ENCODE measurements at places on chromosomes 16 and 17.

DNA sequence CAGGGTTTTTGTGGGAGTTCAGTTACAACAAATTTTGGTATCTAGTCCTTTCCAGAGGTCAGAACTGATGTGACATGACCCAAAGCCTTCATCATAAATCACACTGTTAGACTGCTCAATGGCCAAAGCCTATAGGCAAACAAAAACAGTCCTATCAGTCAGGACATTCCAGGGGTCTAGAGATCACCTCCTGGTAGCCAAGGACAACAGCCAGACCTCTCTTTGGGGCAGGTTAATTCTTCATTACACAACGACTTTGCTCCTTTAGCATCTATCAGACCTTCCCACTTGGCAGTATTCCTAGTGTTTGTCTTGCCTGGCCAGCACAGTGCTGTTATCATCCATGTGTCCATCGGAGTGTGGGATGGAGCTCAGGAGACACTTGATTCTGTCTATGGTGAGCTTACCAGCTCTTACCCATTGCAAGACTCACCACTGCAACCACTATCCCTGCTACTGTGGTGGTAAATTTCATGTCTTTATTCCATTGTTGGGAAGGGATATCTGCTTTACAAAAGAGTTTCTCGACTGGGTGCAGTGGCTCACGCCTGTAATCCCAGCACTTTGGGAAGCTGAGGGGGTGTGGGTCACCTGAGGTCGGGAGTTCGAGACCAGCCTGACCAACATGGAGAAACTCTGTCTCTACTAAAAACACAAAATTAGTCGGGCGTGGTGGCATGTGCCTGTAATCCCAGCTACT lies 95.5 kb upstream of the DHX40 start:
- DNase-seq = no peak

- DNase-seq = no peak
Measured at GRCh38 chr16:57688487-57688986, 6.1 kb upstream of the DRC7 start.

DNA sequence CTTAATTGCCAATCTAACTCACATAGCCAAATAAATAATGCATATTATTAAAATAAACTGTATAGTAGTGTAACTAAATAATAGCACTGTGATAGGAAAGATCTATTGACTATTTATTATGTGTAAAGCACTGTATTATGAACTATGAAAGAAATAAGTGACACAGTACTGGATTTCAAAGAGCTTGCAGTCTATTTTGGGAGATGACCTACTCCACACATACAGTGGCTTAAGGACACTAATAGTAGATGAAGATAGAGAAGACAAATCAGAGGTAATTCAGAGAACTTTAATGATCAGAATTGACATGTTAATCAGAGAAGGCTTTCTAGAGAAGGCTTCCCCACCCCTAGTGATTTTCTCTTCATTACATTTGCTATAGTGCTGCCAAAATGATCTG lies 14.6 kb downstream of the LASP1NB start:
- DNase-seq = no peak

DNA sequence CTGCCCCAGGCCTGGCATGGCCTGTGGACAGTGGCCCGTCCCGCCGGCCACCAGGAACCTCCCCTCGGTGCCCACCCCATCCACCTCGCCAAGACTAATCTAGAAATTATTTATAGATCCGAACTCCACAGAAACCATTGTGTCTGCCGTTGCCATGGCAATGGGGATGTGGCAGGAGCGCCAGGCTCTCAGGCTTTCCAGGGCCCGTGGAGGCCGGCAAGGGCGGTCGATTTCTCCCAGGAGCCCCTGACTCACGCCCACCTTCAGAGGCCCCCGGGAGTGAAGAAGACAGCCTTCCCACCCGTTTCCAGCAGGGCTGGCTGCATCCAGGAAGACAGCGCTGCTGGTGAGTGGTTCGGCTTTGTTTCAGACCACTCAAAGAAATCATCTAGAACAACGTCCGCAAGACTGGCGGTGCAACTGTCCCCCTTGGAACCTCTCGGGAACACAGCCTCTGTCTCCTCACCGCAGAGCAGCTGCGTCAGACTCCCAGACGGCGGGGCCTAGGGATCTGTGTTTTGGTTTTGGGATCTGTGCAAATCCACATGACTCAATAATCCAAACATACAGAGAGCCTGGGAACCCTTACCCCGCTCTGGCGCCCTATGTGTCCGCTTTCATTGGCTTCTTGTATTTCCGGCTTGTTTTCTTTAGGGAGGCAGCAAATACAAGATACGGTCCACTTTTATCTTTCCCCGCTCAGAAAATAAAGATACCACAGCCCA lies 48.5 kb upstream of the ZCCHC14 start:
- DNase-seq = no peak

DNA sequence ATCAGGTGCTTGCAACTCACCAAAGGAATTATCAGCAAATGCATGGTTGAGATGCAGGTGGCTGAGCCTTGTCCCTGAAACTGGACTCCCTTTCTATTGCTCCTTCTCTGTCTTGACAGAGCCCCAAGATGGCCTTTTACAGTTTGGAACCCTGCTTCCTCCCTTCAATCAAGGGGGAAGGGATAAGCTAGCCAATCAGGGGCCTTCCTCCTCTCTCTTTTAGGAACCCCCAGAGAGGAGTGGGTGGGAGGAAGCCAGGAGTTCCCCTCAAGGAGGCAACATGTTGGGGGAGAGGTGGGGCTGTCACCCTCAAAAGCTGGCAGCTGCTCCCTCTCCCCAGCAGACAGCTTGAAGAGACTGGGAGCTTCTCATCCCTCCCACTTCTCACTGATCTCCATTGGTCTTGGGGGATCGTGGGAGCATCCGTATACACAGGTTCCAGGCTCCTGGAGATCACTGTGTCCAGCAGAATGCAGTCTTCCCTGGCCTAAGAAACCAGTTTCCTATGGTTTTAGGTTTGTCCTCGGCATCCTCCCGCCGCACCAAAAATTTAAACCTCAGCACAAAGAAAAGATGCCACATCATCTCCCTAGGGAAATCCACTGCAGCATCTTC lies 7.2 kb downstream of the RASL10B start:
- no peak for DNase-seq

DNA sequence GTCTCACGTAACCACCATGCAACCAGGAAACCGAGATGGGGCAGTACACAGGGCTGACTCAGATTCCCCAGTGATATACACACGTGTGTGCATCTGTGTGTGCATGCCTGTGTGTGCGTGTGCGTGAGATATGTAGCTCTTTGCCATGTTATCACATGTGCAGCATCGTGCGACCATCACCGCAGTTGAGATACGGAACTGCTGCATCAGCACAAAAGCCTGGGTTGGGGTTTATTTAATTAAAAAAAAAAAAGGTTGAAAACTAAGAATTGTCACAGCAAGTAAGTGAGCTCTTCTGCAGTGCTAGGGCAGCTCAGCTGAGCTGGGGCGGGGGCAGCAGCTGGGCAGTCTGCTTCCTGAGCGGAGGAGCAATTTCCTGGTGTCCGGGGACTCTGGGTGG lies 152.5 kb downstream of the RBFOX3 start:
- no peak for DNase-seq

- DNase-seq = no peak
Measured at GRCh38 chr17:11486868-11487310, 111.4 kb upstream of the DNAH9 start.

- DNase-seq = no peak
Measured at GRCh38 chr17:73248532-73248931, 13.1 kb downstream of the CPSF4L start.

- DNase-seq = no peak
Measured at GRCh38 chr17:56739776-56740175, 93.9 kb downstream of the C17orf67 start.

DNA sequence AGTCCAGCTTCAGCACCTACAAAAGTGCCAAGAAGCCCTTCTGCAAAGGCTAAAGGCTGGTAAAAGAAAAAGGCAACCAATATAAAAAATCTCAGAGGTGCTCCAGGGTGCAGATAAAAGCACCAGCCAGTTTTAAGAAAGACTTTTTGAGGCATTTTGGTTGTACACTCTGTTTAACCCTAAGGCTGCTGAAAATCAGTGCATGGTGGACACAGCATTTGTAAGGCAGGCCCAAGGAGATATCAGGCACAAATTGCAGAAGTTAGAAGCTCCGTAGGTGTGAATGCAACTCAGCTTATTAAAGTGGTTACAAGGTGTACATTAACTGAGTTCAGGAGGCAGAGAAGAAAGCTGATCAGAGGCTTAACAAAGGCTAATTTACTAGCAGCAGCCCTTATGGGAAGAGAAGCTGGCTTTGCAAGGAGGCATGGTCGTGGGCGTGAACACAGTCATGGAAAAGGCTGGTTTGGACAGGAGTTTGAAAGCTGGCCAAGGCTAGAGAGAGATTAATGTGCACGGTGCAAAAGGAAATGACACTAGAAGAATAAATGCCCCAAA lies 21.1 kb downstream of the ACSM1 start:
- no peak for DNase-seq

- no peak for DNase-seq
Measured at GRCh38 chr16:4454623-4455022, 19.8 kb downstream of the NMRAL1 start.

GRCh38 chr16:77219437-77219836 lies 20.2 kb downstream of the SYCE1L start:
- no peak for DNase-seq

DNA sequence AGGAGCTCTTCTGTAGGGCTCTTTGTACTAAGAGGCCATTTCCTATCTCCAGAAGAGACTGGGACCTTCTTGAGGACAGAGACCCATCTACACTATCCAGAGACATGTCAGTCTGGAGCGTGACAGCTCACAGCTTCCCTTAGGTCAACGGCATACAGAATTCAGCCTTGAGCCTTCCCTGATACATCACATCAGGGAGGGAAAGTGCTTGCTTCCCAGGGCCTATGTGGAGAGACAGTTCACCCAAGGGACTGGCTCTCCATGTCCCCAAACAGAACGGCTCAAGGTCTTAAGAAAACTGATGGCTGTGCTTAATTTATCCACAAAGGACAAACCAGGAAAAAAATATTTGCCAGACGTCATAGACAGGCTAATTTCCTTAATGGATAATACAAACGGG lies 7.7 kb downstream of the CENPV start:
- DNase-seq = no peak

DNA sequence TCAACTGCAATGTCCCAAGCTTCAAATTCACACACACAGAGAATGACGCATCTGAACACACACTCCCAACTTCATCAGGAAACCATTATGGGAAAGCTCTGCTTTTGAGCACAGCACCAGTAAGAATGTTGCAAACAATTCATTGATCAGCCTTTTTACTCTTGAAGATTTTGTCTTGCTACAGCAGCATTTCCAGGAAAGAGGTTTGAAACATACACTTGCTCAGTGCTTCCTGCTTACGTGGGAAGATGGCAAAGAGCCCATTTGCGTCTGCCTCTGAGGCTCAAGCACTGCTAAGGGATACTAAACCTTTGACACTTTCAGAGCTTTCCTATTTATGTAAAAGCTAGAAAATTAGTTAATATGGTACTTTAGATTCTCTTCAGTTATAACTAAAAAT lies 77.2 kb upstream of the MON1B start:
- no peak for DNase-seq

- no peak for DNase-seq
Measured at GRCh38 chr16:25494292-25494691, 197.5 kb upstream of the HS3ST4 start.

GRCh38 chr16:66493490-66494401 lies 56.2 kb downstream of the TK2 start:
- DNase-seq = no peak

GRCh38 chr17:73586921-73587602 lies 57.2 kb downstream of the SDK2 start:
- DNase-seq = peak; percentile 27

GRCh38 chr16:1580956-1581355 lies 30.9 kb downstream of the IFT140 start:
- DNase-seq = no peak

DNA sequence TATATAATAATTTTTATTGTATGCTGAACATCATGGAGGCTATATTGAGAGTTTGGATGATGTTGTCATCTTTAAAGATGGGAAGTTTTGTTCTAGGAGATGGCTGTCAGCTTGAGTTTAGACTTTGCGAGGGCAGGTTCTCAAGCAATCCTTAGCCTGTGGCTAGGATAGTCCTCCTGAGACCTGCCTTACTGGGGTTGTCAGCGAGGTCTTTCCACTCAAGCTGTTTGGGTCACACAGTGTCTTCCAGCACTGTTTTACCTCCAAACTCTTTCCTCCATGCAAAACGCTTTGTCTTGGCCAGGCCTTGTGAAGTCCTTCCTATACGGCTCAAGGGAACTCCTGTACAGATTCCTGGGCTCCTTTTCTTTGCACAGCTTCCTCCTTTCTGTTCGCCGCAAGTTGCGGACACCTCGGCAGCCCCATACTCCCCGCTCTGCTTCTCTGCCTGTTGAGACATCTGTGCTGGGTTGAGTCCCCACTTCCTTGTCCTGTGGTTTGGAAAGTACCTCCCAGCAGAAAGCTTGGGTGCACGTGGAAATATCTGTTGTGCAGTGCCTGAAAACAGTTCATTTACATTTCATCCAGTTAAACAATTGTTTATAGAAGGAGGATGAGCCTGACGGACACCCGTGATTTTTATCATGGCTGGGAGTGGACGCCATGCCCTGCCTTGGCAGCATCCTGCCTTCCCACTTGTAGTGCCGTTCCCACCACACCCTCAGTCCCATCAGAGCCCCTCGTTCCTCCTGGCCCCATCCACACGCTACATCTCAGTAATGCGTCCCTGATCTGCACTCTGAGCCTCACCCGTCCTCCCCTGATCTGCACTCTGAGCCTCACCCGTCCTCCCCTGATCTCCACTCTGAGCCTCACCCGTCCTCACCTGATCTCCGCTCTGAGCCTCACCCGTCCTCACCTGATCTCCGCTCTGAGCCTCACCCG lies 55.0 kb upstream of the CBFA2T3 start:
- no peak for DNase-seq

DNA sequence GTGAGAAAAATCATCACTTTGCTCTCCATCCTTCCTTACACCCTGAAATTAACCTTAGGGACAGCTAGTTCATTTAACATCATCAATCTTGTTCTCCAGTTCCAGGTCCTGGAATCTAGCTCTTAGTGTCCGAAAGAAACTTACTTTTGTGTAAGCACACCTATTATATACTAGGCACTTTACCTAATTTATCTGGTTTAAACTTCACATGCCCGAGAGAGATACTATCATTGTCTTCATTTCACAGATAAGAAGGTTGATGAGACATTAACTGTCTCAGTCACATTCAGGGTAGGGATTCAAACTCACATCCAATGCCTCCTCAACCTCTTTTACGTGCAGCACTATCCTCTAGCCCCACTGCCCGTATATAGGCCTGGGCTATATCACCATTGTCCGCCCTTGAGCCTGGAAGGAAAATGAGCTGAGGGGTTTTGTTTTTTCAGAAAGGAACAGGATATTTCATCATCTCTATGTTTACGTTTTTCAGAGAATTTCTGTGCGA lies 501 bp upstream of the AP2B1 start:
- DNase-seq = no peak

DNA sequence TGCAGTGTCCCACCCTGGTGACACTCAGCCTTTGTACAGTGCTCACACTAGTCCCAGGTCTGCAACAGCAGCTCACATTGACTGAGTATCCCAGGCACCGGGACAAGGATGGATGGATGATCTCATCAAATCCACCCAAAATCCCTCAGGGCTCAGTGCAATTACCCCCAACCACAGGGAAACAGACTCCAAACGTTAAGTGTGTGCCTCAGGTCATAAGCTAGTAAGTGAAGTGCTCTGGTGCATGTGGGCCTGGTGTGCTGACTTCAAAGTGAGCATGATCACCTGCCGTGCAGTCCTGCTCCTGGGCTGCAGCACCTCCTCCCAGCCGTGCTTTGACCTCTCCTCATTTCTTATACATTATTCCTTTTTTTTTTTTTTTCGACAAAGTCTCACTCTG lies 31.2 kb upstream of the CD300E start:
- no peak for DNase-seq

- no peak for DNase-seq
Measured at GRCh38 chr16:31440516-31441184, 1.9 kb downstream of the ZNF843 start.

- peak; percentile 25 for DNase-seq
Measured at GRCh38 chr17:58352596-58353388, 791 bp upstream of the SUPT4H1 start.
